ENCODE measurements at places on chromosomes 4 and X.

DNA sequence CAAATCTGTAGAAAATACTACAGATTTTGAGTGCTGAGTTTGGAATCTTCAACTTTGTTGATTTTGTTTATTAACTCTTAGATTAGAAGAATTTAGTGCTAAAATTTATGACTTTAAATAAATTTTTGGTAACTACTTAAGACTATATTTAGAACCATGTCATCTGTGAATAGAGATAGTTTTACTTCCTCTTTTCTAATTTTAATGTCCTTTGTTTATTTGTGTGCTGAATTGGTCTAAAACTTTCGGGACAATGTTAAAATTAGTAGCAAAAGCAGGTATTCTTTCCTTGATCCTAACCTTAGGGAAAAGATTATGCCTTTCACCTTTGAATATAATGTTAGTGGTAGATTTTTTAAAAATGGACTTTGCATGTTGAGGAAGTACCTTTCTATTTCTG lies 119.7 kb upstream of the CXorf51A start:
- no peak overlapping the region for H3K4me3 ChIP-seq
- H3K27ac ChIP-seq = no peak overlapping the region
- no peaks in the 10 kb centered on the region for H3K27me3 ChIP-seq

DNA sequence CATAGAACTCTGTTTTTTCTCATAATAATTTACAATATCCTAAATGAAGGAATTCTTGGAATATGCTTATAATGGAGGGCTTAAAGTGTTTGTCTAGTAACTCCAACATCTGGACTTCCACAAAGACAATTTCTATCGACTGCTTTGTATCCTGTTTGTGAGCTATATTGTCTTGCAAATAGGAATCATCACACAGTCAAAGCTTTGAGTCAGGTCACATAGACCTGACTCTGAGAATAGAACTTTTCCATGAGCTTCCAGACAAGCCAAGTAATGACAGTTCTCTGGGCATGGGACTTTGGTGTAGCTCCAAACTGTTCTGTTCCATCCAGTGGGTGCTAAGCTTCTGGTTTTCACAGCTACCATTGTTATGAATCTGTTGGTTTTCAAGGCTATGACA lies 75.2 kb upstream of the GALNT7 start:
- no peaks in the 10 kb centered on the region for H3K36me3 ChIP-seq
- no peak for DNase-seq
- H3K27me3 ChIP-seq = peaks cover 2% of the 10 kb centered on the region
- H3K4me1 ChIP-seq = no peaks in the 10 kb centered on the region
- no peak overlapping the region for H3K27ac ChIP-seq
- no peak overlapping the region for H3K4me3 ChIP-seq

GRCh38 chr4:152997288-152997687 lies 61.2 kb downstream of the FHDC1 start:
- H3K36me3 ChIP-seq = no peaks in the 10 kb centered on the region
- no peak overlapping the region for H3K4me3 ChIP-seq
- H3K4me1 ChIP-seq = no peaks in the 10 kb centered on the region

- no peak for DNase-seq
- H3K27ac ChIP-seq = no peak overlapping the region
- no peak overlapping the region for H3K4me3 ChIP-seq
- H3K27me3 ChIP-seq = no peaks in the 10 kb centered on the region
- H3K4me1 ChIP-seq = peaks cover 4% of the 10 kb centered on the region
- peaks cover 1% of the 10 kb centered on the region for H3K36me3 ChIP-seq
Measured at GRCh38 chr4:8400632-8401325, 39.7 kb downstream of the ACOX3 start.

GRCh38 chr4:48337731-48338130 lies 3.6 kb upstream of the SLAIN2 start:
- H3K4me1 ChIP-seq = peaks cover 13% of the 10 kb centered on the region
- H3K27ac ChIP-seq = no peak overlapping the region
- no peak for DNase-seq

Measured in activated CD8-positive, alpha-beta memory T cell treated with anti-CD3 and anti-CD28 coated beads, Interleukin-2, amount 10 ng/mL, durations not matched to agents 7 days and 5 days (primary cell).